ENCODE measurements at places on chromosomes 4 and X.

- no peak for DNase-seq
Observed at GRCh38 chrX:110397904-110398303, 39.3 kb downstream of the RTL9 start.

GRCh38 chr4:8356856-8357255, 83.7 kb downstream of the ACOX3 start:
- DNase-seq: no peak

DNA sequence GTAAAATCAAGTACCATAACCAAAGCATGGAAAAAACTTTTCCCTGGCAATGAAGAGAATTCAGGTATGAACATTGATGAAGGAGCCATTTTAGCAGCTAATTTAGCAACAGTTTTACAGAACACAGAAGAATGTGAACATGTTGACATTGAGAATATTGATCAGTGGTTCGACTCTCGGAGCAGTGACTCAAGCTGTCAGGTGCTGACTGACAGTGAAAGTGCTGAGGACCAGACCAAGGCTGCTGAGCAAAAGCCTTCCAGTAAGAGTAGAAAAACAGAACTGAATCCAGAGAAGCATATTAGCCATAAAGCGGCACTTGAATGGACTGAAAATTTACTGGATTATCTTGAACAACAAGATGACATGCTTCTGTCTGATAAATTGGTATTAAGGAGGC, 2.8 kb downstream of the TIGD2 start:
- DNase-seq: no peak

- no peak for DNase-seq
Observed at GRCh38 chr4:81314196-81314896, 99.3 kb upstream of the PRKG2 start.

- no peak for DNase-seq
Observed at GRCh38 chr4:135672202-135672601, 1470.6 kb upstream of the PABPC4L start.

GRCh38 chr4:26839534-26839951, 21.1 kb upstream of the STIM2 start:
- no peak for DNase-seq

GRCh38 chr4:119300101-119300978, 21.6 kb downstream of the FABP2 start:
- peak; percentile 92 for DNase-seq

DNA sequence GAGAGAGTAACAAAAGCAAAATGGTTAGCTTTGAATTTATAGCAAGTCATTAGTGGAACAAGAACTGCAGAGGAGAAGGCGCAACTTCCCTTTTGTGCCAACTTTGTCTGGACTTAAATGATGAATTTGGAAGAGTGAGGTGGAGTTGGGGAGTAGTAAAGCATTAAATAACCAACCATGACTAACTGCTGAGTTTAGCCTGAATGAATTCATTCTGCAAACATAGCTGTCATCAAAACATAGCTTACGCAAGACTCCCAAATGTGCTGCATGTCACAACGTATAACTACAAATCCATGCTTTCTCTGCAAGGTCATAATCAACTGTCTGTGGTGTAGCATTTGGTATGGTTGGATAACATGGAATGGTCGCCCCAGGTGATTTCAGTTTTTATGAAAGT, 75.9 kb upstream of the RPL34 start:
- DNase-seq: no peak

DNA sequence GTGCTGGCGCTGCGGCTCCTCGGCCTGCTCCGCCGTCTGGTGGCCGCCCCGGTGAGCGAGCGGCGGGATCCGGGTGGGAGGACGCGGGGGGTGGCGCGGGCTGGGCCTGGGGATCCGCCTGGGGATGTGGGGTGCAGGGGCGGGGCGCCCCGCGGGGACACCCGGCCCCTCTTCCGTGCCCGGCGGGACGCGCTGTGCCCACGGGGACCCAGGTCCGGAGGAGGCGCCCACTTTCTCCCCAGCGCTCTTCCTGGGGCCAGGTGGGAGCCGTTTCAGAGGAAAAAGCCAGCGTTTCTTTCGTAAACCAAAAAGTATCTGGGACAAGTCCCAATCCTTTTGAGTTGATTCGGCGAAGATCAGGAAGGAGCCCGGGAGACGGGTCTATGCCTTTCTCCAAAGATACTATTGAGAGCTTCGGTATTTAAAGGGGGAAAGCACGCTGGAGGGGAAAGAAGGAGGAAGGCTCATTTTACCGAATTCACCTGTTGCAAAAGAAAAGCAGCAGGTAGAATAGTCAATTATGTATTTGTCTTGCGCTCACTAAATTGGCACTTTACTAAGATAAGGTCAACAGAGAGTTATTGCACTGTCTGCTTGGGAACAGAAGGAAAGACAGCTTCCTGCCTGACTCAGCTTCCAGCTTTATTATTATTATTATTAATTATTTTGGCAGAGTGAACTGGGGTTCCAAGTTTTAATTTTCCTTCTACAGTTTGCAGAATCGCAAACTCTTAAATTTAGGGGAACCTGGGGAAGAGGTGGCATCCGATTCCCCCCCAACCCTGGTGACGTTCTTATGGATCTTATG, 81.5 kb upstream of the CD99 start:
- DNase-seq: no peak

DNA sequence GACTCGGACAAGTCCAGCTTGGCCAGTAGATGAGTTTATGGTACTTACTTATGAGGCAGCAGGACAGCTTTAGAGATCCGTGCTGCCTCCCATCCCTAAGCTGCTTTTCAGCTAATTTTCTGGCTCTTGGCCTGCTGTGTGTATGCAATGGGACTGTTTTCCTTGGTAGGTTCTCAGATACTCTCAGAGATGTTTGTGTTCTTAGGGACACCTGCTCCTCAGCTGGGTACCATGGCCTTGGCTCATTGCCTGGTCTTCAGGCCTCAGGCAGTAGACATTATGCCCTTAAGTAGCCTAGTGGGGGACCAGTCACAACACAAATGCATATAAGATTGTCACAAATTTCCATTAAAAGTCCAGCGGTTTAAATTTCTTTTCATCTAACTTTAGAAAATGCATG, 688.0 kb downstream of the PCDH7 start:
- DNase-seq: no peak

- DNase-seq: no peak
Observed at GRCh38 chr4:44777115-44777514, 50.8 kb upstream of the GNPDA2 start.

DNA sequence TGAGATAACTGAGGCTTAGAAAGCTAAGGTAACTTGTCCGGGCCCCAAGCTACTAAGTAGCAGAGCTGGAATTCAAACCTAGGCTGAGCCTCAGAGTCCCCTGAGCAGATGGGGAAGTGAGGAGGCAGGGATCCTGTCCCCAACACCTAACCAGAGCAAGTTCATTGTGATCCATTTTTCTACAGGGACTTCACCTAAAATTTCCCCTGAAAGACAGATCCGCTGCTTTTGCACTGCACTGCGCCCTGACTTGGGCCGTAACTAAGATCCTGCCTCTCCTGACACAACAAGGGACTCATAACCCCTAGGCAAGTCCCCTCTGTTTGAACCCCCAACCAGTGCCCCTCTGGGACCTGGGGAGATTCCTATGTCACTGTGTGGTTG, 25.6 kb upstream of the MTM1 start:
- DNase-seq: no peak

- no peak for DNase-seq
Observed at GRCh38 chr4:109005523-109005922, 242.7 kb upstream of the ETNPPL start.

DNA sequence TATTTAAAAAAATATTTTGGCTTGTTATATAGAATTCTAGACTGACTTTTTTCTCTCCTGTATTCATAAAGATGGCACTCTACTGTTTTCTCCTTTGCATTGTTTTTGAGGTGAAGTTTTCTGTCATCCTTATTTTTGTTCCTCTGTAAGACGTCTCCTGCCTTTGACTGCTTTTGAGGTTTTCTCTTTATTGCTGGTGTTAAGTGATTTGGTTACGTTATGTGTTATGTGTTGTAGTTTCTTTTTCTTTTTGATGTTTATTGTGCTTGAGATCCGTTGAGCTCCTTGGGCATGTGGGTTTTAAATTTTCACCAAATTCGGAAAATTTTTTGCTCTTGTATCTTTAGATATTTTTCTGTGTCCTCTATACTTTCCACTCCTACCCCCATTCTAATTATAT, 50.0 kb downstream of the KDM6A start:
- DNase-seq: no peak

- no peak for DNase-seq
Observed at GRCh38 chr4:128393101-128393704, 105.6 kb upstream of the PGRMC2 start.

DNA sequence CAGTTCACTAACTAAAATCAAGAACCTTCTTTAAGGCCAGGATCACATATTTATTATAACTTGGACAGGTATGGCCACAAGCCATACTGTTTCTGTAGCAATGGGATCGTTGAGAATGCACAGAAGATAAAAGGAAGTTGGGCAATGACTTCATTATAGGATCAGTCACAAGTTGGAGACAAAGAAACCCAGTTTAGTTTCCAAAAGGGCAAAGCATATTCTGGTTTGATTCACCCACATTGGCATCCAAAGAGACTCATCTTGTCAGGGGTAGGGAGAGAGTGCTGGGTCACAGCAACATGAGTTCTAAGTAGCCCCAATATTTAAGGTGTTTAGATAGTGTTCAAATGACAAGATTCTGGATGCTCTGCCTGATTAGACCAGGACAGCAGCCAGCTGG, 317.1 kb upstream of the GALNT7 start:
- DNase-seq: no peak

GRCh38 chr4:173192375-173193162, 24.0 kb downstream of the GALNT7 start:
- DNase-seq: no peak

GRCh38 chr4:79678472-79679202, 270.6 kb upstream of the GK2 start:
- DNase-seq: no peak

DNA sequence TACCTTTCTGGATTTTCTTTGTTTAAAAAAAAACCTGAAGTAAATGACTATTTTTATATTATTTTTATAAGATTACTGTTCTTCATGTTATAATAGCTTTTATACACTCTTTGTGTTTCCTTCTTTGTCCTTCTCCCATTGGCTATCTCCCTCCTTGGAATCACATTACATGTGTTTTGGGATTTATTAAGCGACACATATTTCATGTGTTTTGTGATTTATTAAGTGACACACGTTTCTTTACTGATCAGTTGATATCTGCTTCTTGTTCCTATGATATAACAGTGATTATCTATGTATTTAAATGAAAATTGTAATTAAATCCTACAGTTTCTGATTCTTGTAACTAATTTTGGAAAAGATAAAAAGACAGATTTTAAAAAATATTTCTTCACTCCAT, 817.3 kb upstream of the AGA start:
- DNase-seq: no peak

DNA sequence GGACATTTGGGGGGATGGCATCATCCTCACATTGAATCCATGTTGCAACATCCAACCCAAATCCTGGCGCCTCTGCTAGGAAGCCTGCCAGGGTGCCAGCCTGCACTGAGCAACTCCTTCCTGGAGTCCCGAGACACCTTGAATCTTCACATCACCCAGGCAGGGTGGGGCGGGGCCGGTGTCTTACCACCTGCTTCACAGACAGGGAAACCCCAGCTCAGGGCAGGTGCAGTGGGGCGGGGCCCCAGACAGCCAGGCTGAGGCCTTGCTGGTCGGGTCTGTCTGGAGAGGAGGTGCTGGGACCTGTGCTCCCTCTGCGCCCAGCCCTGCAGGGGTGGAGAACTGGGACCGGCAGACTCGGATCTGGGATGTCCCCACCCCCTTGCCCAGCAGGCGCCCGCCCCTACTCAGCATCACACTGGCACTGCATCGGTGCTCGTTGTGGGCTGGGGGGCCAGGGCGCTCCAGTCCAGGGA, 31.5 kb upstream of the HTRA3 start:
- DNase-seq: peak; percentile 46

GRCh38 chrX:31071725-31072124, at the start of gene FTHL17:
FTHL17 (minus strand) TSS chrX:31072041; CDS start chrX:31071953, 88 bp downstream.
- DNase-seq: no peak

GRCh38 chrX:130981836-130982235, 76.3 kb upstream of the ARHGAP36 start:
- DNase-seq: no peak

GRCh38 chr4:188023682-188024081, 28.1 kb downstream of the ZFP42 start:
- DNase-seq: no peak

- no peak for DNase-seq
Observed at GRCh38 chrX:56797574-56798338, 68.7 kb downstream of the NBDY start.

GRCh38 chr4:186726426-186727168, 2.9 kb upstream of the FAT1 start:
- no peak for DNase-seq

- no peak for DNase-seq
Observed at GRCh38 chr4:145493166-145493565, 11.5 kb downstream of the SMAD1 start.

DNA sequence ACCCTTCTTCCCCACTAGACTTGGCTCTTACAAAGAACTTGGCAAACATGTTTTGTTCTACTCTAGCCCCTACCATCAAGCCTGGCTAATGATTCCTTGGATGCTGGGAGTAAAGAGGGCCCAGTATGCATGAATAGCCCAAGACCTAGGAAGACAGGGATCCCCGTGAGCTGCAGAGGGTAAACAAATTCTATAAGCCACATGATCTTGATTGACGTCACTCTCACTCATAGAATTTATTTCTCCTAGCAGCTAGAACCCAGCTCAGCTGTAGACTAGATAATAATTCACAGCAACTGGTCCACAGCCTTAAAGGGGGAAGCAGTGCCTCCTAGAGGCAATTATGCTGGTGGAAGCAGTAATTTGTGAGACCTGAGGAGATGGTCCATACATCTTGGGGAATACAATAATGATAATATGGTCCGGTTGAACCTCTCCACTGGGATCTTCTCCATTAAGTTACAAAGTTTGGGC, 16.1 kb upstream of the USO1 start:
- DNase-seq: peak; percentile 51

- DNase-seq: no peak
Observed at GRCh38 chr4:10806953-10807645, 122.5 kb upstream of the CLNK start.

DNA sequence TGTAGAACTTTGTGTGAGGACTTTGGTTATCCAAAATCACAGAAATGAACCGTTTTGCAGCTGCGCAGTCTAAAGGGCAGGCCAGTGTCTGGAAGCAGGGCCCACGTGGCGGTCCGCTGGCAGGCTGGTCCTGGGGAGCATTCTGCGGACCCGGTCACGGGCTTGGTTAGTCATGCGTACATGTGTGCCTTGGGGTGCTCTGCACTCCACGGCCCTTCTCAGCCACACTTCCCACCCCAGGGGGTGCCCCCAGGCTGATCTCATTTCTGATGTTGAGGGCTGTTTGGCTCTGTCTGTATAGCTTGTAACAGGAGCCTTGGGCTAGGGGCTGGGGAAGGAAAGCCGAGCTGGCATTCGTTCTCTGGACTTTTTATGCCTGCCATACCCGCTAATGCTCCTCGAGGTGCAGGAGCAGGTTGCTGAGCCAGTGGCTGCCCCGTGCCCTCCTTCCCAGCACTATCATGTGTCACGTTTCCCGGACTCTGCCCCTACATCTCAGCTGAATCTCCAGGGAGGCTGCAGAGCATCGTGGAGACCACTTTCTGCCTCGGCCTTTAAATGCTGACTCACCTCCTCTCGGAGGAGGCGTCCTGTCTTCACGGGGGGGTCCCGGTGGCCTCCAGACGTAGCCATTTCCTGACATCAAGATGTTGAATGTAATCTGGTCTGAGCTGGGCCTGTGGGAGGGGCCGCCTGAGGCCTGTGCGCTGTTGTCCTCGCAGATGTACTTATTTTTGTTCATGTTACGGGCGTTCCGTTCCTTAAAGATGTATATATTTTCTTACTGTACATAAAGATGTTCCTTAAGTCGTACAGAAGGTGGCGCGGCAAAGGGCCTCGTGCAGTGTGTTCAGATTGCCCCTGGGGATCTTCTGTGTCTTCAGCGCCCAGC, 11.4 kb upstream of the TADA2B start:
- DNase-seq: no peak

Data from CD4-positive, alpha-beta T cell treated with Interferon gamma for 1 hour (primary cell).